ENCODE measurements at places on chromosomes 11 and 22.

DNA sequence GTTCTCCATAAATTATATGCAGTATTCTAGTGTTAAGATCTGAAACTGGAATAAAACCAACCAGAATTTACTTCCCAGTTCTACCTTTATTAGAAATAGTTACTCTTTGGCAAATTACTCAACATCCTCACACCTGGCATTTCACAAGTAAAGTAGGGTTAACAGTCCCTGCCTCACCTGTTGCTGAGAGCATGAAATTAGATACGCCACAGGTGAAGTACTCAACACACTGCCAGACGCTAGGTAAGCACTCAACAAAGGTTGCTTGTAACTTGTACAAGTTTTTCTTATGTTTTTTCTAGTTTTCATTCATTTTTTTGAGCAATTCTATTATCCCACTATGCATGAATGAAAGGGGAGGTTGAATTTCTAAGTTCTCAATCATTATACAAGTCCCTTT lies 267.6 kb upstream of the ARHGAP42 start:
- no peak for DNase-seq
- H3K36me3 ChIP-seq = no peaks in the 10 kb centered on the region
- H3K27ac ChIP-seq = no peak overlapping the region

DNA sequence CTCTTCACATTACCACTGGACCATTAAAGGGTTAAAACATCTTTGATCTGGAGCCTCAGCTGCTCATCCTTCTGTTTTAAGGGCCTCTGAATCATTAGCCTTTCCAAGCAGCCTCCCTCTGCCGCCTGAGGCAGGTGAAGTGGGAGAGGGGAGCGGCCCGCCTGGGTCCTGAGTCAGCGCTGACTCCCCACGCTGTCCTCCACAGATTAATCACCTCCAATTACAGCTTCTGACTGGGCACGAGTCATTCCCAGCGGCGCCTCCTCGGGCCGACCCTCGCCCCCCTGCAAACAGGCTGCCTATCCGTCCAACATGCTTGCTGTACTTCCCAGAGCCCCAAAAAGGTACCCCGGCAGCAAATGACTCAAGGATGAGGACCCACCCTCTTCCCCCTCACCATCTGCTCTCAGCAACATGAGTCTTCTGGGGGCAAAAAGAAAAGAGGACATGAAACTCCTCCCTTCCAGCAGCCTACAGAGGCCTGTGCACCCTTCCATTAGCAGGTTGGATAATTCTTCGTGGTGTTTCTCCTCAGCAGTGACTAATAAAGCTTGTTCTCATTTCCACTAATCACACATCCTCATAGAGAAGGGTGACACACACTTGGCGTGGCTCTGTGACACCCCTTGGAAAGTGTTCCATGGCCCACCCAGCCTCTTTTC lies 44.3 kb upstream of the JAM3 start:
- H3K27ac ChIP-seq = no peak overlapping the region
- H3K27me3 ChIP-seq = peaks cover 42% of the 10 kb centered on the region
- H3K36me3 ChIP-seq = no peaks in the 10 kb centered on the region
- no peaks in the 10 kb centered on the region for H3K4me1 ChIP-seq
- H3K4me3 ChIP-seq = no peak overlapping the region
- no peak for DNase-seq

DNA sequence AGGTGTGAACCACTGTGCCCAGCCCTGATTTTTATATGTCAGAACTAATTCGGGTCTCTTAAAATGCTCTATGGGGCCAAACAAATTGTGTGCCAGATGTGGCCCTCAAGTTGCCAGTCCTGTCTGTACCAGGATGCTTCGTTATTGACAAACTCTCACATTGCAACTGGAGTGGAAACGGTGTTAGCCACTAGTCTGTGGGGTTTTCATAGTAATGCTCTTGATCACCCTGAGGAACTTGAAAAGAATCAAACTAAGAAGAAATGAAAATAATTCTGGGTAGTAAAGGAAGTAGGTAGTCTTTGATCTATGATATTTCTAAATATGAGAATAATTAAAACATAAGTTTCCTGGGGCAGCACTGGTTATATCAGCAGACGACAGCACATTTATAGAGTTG lies 67.3 kb upstream of the ADSL start:
- H3K4me1 ChIP-seq = no peaks in the 10 kb centered on the region
- H3K4me3 ChIP-seq = no peak overlapping the region
- no peak for DNase-seq

GRCh38 chr11:3853899-3854659 lies 1.4 kb upstream of the STIM1 start:
- no peaks in the 10 kb centered on the region for H3K27me3 ChIP-seq
- no peak overlapping the region for H3K4me3 ChIP-seq
- DNase-seq = no peak
- no peaks in the 10 kb centered on the region for H3K36me3 ChIP-seq
- peaks cover 13% of the 10 kb centered on the region for H3K4me1 ChIP-seq
- no peak overlapping the region for H3K27ac ChIP-seq

- DNase-seq = no peak
- H3K4me1 ChIP-seq = peaks cover 4% of the 10 kb centered on the region
- H3K27ac ChIP-seq = no peak overlapping the region
These were observed 43.9 kb downstream of the NFAM1 start for GRCh38 chr22:42388130-42388797.

DNA sequence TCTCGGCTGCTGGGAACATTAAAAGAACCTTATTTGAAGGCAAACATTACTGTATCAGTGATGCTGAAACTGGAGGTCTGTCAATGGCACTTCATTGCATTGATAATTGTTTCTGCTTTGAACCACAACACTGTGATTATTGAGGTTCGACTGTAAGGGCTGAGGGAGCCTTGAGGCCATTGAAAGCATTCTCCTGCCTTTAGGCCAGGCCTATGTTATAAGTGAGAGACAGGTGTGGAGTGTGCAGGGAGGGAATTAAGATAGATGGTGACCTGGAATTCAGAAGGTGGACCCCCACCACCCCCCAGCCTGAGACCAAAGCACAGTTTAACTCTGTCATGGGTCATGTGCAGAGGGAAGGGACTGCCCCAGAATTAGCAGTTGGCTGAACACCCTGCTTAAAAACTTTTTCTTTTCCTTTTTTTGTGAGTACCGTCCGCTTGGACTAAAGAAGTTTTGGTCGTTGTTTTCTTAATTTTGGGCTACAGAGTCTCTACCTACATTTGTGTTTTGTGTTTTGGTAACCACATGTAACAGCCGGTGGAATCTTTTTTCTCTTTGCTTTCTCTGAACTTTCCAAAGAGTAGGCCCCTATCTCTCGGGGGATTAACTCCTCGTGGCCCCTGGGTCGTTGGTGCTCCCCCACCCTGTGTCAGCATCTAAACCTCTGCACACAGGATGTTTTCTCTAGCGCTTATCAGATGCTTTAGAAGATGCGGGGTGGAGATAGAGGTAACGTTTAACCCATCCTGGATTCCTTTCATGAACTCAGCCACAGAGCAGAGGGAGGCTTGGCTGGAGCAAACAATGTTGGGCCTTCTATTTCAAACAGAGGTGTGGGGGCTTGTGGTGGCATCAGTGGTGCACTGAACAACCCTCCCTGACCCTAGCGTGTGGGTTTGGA lies 43.7 kb downstream of the ZBTB16 start:
- H3K27ac ChIP-seq = no peak overlapping the region
- peaks cover 10% of the 10 kb centered on the region for H3K4me1 ChIP-seq
- H3K36me3 ChIP-seq = no peaks in the 10 kb centered on the region

Measured in large intestine (tissue), 12 donors.